ENCODE measurements at places on chromosomes 4 and X.

DNA sequence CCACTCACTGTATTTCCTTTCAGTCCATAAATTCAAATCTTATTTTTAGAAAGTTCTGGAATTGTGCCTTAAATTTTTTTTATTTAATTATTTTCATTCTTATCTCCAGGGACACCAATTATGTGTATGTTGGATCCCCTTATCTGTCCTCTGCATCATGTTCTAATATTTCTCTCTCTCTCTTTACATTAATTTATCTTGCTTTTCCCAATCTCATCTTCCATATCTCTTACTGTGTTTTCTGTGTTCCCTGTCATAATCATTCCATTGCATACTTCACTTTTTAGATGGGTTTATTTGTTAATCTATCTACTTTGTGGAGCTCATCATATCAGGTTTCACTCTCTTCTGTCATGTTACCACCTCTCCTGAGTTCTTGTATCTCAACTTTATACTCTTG, 37.4 kb downstream of the PPP2R2C start:
- no peak for DNase-seq

DNA sequence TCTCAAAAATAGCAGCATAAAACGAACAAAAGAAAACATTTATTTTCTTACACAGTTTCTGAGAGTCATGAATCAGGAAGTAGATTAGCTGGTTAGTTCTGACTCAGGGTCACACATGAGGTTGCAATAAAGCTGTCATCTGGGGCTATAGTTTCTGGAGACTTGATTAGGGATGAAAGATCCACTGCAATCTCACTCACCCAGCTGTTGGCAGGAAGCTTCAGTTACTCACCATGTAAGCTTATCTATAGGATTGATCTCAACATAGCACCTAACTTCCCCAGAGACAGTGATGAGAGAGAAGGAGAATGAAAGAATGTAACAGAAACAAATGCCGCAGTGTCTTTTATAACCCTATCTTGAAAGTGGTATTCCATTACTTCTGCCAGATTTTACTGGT, 435.5 kb downstream of the GABRG1 start:
- no peak for DNase-seq

DNA sequence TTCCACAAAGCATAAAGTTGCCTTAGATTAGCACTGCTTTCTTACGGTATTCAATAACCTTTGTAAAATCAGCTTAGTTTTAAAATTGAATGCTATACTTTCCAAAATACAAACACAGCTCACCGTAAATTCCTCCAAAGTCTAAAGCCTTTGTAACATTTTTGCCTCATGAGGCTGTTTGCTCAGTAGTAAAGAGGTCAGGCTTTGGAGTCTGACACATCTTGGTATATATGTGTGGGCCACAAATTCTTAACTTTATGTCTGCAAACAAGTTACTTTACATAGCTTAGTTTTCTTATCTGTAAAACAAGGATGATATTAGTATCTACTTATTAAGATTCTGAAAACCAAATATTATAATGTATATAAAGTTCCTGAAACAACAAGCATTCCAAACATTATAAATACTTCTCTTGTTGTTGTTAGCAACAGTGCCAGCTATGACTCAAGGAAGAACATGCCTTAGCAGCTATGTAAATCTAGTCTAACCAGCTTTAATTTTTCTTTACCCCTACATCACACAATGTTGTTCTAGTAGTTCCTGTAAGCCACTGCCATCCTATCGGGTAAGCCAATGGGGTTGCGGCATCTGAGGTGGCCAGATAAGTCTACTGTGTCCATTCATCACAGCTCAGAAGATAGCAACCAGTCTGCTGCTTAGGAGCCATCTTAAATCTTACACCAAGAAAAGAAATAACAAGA, 709.0 kb downstream of the KLHL13 start:
- DNase-seq = no peak

DNA sequence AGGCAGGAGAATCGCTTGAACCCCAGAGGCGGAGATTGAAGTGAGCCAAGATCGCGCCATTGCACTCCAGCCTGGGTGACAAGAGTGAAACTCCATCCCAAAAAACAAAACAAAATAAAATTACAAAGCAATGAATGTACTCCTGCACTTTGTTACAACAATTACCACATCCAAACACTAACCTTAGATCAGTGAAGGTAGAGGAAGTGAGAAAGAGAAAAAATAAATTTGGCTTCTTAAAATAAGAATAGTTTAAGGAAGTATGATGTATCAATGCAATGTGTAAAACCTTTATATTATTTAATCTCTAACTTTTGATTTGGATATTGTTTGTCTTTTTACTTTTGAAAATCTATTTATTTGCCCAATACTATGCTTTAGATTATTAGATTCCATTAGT, 21.7 kb upstream of the CSN1S1 start:
- no peak for DNase-seq

- no peak for DNase-seq
These were observed 15.6 kb downstream of the PNMA6F start for GRCh38 chrX:153305972-153306371.

- no peak for DNase-seq
These were observed 707 bp upstream of the UNC5C start for GRCh38 chr4:95549246-95550114.

DNA sequence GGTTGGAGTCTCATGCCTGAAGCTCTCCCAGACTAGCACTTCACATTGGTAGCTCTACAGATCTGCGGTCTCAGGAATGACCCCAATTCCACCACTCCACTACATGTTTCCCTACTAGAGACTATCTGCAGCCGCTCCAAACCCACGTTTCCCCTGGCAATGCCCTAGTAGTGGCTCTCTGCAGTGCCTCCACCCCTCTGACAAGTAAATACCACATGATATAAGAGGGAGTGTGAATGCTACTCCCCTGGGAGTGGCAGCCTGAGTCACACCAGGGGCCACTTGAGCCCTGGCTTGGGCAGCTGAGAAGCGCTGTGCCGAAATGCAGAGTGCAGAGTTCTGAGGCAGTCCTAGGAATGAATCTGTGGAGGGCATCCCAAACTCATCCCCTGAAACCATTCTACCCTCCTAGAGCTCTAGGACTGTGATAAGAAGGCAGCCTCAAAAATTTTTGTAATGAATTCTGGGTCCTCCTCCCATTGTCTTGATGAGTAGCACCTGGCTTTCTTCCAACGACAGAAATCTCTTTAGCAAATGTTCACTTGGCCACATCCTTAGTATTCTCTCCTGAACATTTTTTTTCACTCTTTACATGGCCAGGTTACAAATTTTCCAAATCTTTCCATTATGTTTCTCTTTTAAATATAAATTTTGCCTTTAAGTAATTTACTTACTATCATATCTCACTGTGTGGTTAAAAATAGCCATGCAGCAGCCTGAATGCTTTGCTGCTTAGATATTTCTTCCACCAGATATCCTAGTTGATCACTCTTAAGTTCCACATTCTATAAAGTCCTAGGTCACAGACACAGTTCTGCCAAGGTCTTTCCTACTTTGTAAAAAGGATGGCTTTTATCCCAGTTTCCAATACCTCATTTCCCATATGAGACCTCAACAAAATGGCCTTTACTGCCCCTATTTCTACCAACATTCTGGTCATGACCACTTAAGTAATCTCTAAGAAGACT, 160.2 kb upstream of the CPEB2 start:
- no peak for DNase-seq

DNA sequence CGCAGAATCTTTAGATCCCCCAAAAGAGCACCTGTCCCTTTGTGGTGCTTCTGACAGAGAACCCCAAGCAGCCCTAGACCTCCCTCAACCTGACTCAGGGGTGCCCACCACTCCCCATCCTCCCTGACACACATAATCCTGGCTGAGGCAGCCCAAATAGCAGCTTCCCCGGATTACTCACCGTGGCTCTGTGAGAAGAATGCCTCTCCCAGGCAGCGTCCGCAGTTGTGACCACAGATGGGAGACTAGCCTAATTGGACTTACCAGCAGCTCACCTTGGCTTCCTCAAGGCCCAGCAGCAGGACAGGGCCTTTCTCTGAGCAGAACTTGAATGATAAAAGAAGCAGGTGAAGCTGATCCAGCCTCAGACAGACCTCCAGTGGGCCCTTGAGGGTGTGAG, 10.3 kb upstream of the ODAPH start:
- no peak for DNase-seq

DNA sequence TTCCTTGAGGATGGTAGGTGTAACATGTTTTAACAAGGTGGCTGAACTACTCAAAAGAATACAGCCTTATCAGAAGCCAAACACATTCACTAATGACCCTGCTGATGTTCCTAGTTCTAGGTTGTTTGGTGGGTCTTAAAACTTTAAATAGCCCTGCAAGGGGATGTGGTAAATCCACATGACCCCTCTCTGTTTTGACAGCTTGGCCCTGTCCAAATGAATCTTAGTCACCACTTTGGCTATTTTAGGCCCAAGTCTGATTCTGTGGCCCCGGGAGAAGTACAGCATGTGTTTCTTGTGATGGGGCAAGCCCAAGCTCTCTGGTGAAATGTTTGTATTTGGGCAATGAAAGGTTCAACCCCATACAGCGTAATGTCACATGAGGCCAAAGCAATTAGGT, 54.5 kb upstream of the GPR34 start:
- DNase-seq = no peak

- no peak for DNase-seq
These were observed 21.6 kb downstream of the OPHN1 start for GRCh38 chrX:68411729-68412128.

- DNase-seq = no peak
These were observed 39.9 kb upstream of the SPINK2 start for GRCh38 chr4:56861360-56861759.

DNA sequence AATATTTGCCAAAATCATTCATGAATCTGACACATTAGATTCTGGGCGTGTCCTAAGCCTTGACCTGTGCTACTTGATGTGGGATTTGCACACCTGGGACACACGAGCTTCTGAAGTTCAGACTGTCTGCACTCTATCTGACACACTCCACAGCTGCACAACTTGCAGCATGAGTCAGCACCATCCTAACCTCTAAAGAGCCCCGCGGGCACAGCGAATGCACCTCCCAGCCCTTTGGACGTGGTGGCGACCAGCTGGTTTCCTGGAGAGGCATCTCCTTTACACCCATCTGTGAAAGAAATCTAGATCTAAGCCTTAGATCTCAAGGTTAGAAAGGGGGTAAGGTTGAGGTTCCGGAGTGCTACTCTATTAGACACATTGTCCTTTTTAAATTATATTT, 69.2 kb downstream of the SORBS2 start:
- no peak for DNase-seq

DNA sequence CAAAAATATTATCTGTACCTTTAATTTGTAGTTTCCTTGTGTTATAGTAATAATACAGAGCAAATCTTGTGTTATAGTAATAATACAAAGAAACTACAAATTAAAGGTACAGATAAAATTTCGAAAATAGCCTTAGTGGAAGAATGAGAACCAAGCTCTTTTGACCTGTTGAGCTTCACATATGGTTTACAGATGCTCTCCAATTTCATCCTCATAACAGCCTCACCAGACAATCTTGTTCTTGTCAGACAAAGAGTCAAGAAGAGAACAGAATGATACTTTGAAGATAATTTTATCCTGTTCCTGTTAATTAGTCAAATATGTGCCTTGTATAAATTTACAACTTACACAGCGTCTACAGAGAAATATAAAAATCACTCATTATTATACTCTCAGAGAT, 12.8 kb downstream of the ATXN3L start:
- DNase-seq = no peak

DNA sequence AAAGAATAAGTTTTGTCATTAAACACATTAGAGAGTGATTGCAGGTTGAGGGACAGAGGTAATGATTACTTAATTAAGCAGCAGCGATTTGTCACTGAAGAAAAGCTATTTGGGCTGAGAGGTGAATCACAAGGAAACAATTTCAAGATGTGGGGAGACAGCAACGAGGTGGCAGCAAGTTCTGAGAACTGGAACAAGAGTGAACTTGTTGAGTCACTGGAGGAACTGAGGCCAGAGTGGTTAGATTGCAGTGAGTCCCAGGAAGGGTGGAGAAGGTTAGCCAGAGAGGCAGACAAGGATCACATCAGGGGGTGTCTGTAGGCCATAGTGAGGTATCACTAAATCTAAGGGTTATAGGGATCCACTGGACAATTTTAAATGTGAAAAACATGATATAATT, 57.9 kb upstream of the TMPRSS11A start:
- no peak for DNase-seq

GRCh38 chr4:176436293-176436973, 116.7 kb downstream of the SPCS3 start:
- no peak for DNase-seq

DNA sequence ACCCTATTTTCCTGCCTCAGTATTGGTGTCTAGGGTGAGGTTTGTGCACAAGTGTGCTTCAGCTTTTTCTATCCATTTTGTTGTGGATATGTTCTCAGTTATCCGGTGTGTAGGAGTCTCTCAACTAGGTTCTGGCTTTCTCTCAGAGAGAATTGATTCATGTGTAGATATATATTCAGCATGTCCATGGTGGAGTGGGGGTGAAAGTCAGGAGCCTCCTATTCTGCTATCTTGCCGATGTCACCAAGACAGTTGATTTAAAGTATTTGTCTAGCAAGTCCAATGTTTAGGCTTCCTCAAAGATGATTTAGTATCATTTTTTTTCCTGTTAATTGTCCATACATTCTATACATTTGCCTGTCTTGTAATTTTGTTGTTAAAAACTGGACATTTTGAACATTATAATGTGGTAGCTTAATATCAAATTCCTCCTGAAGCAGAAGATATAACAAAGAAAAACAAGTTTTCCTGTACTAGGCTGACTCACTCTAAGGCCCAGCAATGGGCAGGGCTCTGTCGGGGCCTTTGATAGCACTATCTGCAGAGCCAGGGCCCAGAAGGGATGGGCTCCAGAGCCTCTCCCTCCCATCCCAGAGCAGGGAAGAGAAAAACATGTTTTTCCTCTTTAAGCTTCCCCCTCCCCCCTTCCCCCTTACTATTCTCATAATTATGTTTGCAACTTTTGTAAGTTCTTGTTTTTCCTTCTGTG, 37.6 kb downstream of the GLUD2 start:
- no peak for DNase-seq

DNA sequence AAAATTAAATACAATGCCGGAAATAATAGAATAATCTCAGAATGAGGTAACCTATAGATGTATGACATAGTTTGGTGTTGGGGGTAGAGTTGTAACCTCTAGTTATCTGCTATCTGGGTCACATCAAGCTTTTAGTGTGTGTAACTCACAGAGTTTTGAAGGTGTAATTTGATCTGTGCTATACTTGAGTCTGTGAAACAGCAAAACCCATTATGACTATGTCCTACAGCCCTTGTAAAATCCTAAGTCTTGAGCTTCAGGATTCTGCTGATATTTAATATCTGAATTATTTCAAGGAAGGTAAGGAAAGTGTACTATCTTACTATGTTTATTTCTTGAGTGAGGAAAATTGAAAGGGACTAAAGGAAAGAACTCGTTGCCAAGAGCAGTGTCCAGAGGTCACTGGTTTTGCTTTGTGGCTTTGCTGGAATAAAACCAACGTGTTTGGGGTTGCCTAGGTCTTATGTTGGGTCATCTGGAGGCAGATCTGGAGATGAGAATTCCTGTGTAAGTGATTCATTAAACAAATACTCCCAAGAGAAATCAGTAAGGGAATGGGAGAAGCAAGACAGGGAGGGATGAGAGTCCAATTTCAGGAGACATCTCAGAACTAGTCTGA, 107.8 kb upstream of the CBLL2 start:
- DNase-seq = no peak

GRCh38 chr4:156615066-156615531, 356.5 kb downstream of the PDGFC start:
- no peak for DNase-seq
